ENCODE measurements at places on chromosomes 12 and 14.
A peak's percentile ranks its signal among the peaks of the same experiment; 100 is the strongest.

DNA sequence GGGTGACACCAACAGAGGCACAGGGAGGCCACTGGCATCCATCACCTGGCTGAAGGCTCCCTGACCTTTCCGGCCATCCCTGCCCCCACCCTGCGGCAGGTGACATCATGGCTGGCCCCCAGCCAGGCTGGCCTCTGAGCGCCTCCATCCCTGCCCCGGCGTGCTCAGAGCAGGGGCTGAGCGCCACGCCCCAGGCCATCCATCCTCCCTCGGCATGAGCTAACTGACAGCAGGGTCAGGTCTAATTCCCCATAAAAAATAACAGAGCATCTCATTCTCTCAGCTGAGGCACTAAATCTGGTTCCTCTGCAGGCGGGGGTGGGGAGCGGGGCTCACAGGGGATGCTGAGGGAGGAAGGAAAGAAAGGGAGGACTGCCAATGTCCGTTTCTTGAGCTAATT, 50.7 kb downstream of the PRIMA1 start:
- no peak for DNase-seq

DNA sequence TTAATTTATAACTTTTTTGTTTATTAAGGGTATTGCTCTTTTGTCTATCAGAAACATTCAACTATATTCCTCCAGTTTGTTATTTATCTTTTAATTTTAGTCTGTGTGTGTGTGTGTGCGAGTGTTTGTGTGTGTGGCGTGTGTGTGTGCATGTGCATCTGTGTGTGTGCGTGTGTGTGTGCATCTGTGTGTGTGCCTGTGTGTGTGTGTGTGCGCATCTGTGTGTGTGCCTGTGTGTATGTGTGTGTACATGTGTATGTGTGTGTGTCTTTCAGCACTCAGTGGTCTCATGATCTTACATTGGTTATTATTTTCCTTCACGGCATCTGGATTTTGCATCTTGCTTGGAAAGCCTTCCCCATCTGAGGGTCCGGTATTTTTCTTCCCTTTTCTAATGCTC, 281.1 kb upstream of the RTL1 start:
- DNase-seq, result no peak

DNA sequence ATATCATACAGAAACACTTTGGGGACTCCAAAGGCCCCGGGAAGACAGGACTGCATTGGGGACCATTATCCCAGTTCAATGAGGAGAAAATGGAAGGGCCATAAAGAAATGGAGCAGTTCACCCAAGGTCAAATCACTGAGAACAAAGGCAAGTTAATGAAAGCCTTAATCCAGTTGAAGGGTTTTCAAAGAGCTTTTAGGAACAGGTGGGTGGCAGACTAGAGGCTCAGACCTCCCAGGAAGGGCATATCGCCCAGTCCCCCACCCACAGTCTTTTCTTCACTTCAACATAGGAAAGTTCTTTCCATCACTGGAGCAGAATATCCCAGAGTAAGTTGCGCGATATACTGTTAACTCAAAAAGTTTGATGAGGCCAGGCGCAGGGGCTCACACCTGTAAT, 136.1 kb upstream of the CCND2 start:
- no peak for DNase-seq

DNA sequence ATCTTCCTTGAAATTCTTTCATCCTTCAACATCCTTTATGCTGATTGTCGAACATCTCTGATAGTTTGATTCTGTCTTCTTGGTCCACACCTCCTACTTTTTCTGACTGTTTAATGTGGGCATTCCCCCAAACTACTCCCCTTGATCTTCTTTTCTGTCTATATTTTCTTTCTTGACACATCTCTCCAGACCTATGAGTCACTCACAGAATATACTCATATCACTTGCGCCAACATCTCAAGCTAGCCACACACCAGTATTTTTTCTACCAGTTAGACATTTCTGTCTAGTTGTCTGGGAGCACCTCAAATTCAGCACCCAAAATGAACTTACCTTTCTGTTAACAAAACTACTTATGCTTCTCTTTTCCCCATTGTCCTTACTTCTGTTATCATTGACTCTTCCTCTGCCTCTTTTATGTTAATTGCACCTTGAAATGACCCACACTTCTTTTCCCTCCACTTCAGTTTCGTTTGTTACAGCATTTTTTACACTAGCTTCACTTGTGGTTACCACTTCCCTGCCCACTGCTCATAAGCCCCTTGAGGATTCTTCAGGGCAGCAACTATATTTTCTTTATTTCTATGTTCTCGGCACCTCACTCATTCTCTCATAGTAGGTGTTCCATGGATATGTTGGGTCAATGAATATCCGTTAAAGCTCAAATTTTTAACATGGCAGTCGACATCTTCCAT, 33.5 kb downstream of the TSHR start:
- DNase-seq, result no peak

- no peak for DNase-seq
These were observed 267.7 kb downstream of the RASSF9 start for GRCh38 chr12:85568395-85569103.

- DNase-seq, result no peak
These were observed 976.2 kb upstream of the LRFN5 start for GRCh38 chr14:40630471-40630870.

- no peak for DNase-seq
These were observed 23.4 kb upstream of the BMP4 start for GRCh38 chr14:53979747-53980642.

DNA sequence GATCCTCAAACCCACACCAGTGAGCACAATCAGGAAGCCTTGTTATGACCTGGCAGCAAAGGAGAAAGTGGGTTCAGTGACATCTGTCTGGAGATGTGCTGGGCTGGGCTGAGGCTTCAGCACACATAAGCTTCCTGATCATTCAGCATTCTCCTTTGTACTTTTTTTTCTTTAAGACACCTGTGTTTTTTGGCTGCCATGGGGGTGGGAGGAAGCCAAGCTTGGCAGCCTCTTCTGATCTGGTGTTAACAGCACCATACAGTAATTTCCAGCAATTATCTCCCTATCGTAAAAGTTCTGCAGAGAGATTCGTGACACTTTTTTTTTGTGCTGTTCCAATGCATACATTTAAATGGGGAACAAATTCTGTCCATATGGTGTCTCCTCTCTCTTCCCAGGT, 38.9 kb upstream of the RASSF3 start:
- DNase-seq, result no peak

GRCh38 chr12:108193917-108194316, 64.8 kb downstream of the WSCD2 start:
- peak; percentile 46 for DNase-seq

All from inflammatory macrophage (primary cell).